ENCODE measurements at places on chromosomes 1 and 21.
A peak's percentile ranks its signal among the peaks of the same experiment; 100 is the strongest.

DNA sequence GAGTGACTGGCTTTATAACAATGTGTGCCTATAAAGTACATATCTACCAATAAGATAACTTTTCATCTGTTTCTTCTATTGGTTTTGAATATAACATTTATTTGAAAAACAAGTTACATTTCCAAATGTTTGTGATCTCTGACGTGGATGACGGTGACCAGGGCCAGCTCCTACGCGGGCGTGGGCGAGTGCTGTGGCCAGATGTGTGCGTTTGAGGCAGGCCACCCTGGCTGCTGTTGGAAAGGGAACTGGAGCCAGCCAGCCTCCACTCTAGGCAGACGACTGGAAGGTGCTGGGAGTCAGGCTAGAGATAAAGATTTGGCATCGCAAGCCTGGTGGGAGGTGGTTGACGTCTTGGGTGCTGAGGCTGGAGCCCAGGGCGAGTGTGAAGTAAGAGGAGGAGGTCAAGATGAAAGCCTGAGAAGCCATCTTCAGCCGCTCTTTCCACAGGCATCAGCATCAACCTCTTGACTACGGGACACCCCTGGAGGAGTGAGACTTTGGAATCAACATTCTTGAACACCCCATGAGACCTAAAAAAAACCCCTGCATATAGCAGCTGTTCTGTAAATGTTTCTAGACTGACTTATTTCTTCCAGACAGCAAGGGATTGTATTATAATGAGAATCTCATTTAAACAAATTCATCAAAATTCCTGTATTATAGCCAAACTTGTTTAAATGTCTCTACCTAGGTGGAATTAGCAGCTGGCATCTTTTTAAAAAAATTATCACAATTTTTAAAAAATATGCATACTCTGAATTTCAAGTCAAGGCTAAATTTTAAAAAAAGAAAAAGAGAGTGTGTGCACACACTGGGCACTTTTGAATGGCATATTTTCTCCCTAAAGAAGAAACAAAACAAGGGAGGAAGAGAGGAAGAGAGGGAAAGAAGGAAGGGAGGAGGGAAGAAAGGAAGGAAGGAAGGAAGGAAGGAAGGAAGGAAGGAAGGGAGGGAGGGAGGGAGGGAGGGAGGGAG is 112.5 kb upstream of the SLC44A3 start:
- no peak for DNase-seq

DNA sequence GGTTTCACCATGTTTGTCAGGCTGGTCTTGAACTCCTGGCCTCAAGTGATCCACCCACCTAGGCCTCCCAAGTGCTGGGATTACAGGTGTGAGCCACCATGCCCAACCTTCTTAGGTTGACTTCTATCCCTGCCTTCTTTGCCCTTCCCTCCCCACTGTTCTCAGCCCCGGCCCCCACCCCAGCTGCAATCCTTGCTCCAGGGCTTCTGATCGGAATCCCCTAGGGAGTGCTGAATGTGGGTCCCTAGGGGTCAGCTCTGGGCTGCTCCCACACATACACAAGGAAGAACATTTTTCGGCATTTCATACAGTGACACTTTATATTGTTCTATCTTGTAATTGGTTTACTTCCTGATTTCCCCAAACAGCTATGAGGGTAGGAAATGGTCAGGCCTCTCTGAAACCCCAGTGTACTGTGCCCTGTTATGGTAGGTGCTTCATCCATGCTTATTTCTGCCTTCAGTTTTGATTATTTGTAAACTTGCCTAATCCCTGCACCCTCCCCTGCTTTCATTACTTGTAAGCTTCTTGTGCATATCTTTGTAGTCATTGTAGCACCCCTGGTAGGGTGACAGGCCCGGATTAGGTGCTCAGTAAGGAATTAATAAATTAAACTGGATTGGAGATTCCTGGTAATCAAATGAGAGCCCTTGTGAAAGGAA is 5.8 kb upstream of the SRP9 start:
- no peak for DNase-seq

DNA sequence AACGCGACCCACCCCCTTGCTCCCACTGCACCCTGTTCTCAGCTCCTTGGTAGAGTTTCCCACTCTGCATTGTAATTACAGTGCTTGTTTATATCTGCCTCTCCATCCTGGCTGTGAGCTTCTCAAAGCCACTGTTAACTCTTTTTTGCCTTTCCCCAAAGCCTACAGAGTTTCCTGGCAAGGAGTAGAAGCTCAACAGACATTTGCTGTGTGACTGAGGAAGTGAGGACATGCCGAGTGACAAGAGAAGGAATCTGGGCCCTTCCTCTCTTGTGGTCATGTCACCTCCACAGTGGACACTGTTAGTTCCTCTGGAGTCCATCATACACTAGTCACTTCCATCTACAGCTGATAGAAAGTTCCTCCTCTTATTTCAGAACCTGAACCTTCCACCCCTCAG is 6.1 kb upstream of the IGSF8 start:
- no peak for DNase-seq

GRCh38 chr1:235259133-235259778 is 68.7 kb downstream of the ARID4B start:
- DNase-seq = peak; percentile 15

All from astrocyte of the hippocampus (primary cell).